ENCODE measurements at places on chromosomes 7 and 10.

- H3K4me1 ChIP-seq, result no peaks in the 10 kb centered on the region
- H3K27me3 ChIP-seq, result no peaks in the 10 kb centered on the region
- no peak overlapping the region for H3K27ac ChIP-seq
Observed at GRCh38 chr7:139451638-139452037, 31.8 kb downstream of the KLRG2 start.

DNA sequence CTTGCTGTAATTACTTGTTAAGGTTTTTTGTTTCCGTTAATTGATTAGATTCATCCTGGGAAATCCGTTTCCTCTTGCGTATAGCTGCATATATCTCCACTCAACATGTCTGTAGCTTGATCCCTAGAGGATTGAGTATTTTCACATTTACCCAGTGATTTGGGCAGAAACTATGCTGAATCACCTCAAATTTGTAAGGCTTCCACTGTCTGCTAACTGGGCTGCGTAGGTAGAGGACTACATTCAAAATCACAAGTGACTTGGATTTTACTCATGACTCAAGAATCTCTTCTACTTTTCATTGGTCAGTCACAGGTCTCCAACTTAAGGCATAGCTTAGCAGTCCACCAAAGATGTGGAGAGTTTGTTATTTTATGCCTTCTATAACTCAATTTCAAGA lies 141.8 kb downstream of the POLR1F start:
- H3K4me1 ChIP-seq, result no peaks in the 10 kb centered on the region
- H3K36me3 ChIP-seq, result no peaks in the 10 kb centered on the region
- no peaks in the 10 kb centered on the region for H3K27me3 ChIP-seq
- H3K27ac ChIP-seq, result no peak overlapping the region

- no peaks in the 10 kb centered on the region for H3K27me3 ChIP-seq
- no peak for DNase-seq
- no peaks in the 10 kb centered on the region for H3K4me1 ChIP-seq
- H3K36me3 ChIP-seq, result no peaks in the 10 kb centered on the region
- no peak overlapping the region for H3K4me3 ChIP-seq
Observed at GRCh38 chr7:47741984-47742383, 160.1 kb upstream of the TNS3 start.

- H3K27ac ChIP-seq, result no peak overlapping the region
- no peaks in the 10 kb centered on the region for H3K27me3 ChIP-seq
- no peak overlapping the region for H3K4me3 ChIP-seq
- H3K4me1 ChIP-seq, result no peaks in the 10 kb centered on the region
- no peaks in the 10 kb centered on the region for H3K36me3 ChIP-seq
Observed at GRCh38 chr7:11427686-11428273, 404.2 kb downstream of the THSD7A start.

DNA sequence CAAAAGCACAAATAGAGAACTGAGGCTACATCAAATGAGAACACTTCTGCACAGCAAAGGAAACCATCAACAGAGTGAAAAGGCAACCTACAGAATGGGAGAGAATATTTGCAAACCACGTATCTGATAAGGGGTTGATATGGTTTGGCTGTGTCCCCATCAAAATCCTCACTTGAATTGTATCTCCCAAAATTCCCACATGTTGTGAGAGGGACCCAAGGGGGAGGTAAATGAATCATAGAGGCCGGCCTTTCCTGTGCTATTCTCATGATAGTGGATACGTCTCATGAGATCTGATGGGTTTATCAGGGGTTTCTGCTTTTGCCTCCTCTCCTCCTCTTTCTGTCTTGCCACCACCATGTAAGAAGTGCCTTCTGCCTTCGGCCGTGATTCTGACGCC lies 120.6 kb upstream of the FRMD4A start:
- DNase-seq, result no peak
- no peak overlapping the region for H3K4me3 ChIP-seq

GRCh38 chr10:3782451-3783315 lies 2.3 kb downstream of the KLF6 start:
- peaks cover 70% of the 10 kb centered on the region for H3K36me3 ChIP-seq
- H3K4me1 ChIP-seq, result peaks cover 54% of the 10 kb centered on the region
- H3K27ac ChIP-seq, result peak overlapping the region; percentile 99
- H3K4me3 ChIP-seq, result peak overlapping the region; percentile 91
- peak; percentile 53 for DNase-seq
- no peaks in the 10 kb centered on the region for H3K27me3 ChIP-seq
